ENCODE measurements at places on chromosomes 6 and 20.

DNA sequence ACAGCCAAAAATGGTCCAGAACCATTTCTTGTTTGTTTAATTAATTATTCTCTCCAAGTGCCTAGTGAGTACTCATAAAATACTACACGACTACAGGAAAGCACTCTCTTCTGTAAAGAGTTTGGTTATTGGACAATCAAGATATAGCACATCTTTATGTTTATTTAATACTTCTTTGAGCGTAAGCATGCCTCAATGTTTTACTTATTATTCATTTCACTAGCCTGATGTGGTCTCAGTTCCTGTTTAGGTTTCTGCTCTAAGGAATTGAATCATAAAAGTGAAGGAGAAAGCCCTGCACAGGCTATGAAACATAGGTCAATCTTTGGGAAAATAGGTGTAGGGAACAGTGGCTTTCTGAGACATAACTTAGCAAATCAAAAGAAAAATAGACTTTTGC is 45.9 kb upstream of the AIG1 start:
- DNase-seq: no peak

DNA sequence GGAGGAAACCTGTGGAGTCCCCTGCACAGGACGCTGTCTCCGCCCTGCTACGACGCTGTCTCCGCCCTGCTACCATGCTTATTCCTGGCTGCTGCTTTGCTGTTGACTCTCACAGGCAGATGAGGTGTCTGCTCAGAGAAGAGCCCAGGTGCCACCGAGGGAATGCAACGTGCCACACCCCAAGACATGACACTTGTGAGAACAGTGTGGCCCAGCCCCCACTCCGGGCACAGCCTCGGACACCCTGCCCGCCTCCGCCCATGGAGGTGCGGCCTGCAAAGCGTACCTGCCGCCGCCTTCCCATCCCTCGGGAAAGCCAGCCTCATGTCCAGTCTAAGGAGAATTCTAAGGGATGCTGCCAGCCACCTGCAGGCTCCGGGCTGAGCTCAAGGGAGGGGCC is 15.6 kb upstream of the MRGBP start:
- DNase-seq: no peak

DNA sequence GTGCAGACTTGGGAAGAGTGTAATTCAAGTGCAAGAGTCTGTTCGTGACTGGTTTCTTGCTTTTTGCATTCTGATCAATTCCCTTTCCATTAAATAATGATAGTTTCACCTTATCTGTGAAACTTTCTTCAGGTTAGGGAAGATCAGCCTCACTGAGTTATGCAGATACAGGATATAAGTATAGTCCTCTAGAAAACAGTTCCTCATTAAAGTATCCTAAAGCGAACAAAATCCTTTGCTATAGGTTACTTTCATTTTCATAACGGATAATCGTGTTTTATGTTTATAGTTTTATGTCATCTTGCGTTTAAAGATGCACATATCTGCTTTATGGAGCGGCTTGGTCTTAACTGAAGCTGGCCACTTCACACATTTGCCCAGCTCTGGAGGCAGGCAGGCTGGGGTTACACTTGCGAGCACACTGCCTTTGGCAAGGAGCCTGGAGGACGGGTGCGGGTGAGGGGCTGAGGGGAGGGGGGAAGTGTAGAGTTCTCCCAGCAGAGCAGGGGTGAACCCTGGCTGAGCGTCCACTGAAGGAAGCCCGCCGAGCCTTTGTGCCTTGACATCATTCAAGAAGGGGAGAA is 123.5 kb upstream of the IFNGR1 start:
- DNase-seq: no peak

DNA sequence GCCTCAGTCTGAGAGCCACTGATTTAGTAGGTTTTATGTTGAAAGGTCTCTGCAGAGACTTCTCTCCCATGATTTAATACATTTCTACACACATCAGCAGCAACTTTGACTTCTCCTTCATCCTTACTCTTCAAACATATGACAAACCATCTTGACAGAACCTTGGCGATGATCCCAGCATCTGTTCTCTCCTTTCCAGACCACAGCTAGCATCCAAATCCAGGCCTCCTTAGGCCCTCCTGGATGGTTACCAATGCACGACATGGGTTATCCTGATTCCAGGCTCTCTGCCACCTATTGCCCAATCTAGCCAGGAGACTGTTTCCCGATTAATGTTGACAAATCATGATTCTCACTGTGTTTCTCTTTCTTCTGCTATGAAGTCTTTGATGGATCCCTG is 16.8 kb downstream of the LAMA4 start:
- DNase-seq: no peak

DNA sequence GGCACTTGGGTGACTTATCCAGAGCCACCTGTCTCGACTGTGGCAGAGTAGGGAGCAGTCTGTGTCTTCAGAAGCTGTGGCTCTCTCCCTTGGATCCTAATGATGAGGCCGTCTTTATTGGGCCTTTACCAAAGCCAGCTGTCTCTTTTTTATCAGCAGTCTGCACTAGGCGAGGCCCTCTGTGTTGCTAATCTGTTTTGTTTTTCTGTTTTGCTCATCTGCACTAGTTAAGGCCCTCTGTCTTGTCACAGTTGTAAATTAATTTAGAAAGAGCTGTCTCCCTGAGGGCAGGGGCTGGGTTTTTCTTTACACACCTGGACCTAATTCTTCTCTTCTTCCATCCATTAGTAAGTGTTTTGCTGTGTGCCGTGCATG is 45.0 kb downstream of the CDS2 start:
- DNase-seq: no peak

GRCh38 chr20:54263116-54263690 is 55.3 kb downstream of the PFDN4 start:
- no peak for DNase-seq

DNA sequence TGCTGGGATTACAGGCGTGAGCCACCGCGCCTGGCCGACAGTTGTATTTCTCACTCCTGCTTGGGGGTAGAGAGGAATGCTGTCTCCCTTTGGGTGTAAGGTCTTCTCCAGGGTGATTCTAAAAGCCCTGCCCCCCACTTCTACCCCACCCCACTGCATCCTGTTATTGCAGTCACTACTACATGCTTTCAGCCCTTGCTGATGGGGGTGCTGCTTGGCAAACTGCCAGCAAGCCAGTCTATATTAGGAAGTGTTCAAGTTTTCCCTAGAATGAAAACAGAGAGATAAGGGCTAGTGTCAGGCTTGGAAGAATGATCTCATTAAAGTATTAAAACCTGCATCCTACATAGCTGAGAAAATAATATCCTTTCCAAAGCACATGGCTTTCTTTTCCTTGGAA is 31.3 kb downstream of the TTI1 start:
- DNase-seq: no peak

DNA sequence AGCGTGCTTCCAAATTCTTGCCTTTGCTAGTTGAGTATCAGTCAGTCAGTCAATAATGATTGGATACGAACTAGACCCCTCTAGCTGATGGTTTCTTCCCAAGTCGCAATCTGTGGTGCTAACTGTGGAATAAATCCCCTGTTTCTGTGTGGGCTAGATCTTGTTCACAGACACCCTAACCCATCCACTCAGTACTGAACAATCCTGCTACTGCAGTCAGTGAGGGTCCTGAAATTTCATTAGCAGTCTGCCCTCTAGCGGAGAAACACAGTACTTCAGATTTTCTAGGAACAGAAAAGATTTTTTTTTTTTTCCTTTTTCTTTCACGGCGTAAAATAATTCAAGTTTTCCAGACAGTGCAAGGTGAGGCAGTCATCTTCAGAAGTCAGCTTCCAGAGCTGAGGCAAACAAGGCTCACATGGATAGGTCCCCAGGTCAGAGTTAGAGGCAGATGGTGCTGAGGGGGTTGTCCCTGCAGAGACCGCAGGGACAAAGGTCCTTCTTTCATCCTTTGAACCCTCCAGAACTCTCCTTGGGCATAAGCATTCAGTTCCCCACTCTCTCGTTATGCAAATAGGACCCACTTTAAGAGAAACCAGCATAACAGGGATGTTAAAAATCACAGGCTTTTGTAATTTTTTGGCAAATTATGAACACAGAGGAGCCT is 119.6 kb downstream of the SCML4 start:
- DNase-seq: no peak

- no peak for DNase-seq
Observed at GRCh38 chr6:108654465-108655106, 93.9 kb downstream of the FOXO3 start.

DNA sequence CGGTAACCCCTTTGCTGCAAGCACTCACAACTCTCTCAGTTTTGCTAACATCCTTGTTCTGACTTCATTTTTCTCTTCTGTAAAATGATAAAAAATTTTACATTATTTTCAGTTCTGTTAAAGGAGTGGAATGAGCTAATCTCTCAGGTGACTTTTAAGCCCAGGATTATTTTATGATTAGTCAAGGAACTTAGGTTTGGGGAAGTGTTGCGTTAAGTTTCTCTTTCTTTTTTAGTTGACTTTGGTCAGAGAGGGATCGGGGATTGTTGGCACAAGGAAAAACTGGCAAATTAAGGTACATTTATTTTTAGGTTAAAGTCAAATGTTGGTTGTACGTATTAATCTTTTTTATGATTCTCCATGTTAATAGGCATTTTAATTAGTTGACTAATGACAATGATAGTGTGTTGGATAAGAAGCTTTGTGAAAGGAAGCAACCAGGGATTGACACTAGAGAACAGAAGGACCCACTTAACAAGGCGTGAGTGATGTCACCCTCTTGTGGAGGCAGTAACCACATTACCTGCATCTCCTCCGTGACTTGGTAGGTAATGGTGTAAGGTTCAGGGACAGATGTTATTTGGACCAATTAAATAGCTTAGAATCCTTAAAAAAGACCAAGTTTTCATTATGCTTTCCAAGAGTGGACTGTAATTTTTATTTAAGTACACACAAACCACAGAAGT is 31.6 kb downstream of the CD83 start:
- DNase-seq: no peak

GRCh38 chr6:159695984-159696383 is 2.9 kb upstream of the SOD2 start:
- no peak for DNase-seq

GRCh38 chr6:12555267-12555666 is 161.3 kb upstream of the PHACTR1 start:
- no peak for DNase-seq

DNA sequence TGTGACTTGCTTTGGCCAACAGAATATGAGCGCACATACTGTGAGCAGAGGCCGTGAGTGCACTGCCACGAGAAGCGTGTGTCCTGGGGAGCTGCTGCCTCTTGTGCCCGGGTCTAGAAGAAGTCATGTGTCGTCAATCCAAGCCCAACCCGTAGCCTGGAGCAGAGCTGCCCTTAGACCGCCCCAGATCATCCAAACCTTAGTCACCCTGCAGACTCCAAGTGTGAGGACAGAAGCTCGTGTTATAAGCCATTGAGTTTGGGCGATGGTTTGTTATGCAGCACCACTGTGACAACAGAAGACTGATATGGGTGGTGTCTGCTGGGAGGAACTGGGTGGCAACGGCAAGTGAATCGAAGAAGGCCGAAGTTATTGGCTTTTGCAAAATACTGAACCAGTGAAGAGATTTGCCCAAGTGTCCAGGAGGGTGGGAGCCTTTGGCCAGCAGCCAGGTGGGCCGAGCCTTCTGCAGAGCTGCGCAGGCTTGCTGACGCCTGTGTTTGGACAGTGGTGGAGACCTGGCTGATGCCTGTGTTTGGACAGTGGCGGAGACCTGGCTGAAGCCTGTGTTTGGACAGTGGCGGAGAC is 101.3 kb upstream of the SULF2 start:
- no peak for DNase-seq

- no peak for DNase-seq
Observed at GRCh38 chr6:148657048-148657447, 89.8 kb upstream of the UST start.

- no peak for DNase-seq
Observed at GRCh38 chr6:160742090-160742489, 40.0 kb downstream of the PLG start.

GRCh38 chr20:58651946-58652605 is 993 bp downstream of the STX16 start:
- peak; percentile 48 for DNase-seq

DNA sequence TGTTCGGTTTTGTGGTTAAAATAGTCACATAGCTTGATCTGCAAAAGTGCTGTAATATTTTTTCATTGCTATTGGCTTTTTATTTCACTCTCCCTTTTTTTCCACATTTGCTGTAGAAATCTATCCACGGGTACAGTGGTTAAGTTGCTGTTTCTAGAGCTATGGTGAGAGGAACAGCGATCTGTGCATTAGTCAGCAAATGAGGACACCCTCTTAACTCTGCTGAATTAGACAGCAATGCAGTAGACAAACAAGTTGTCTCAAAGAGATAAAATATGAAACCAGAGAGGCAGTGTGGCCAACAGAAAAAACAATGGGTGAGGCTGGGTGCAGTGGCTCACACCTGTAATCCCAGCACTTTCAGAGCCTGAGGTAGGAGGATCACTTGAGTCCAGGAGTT is 17.6 kb upstream of the SYNJ2 start:
- DNase-seq: no peak

- DNase-seq: no peak
Observed at GRCh38 chr6:62286470-62286843, 432 bp upstream of the KHDRBS2 start.

GRCh38 chr20:45049438-45049837 is 51.5 kb downstream of the KCNS1 start:
- no peak for DNase-seq

DNA sequence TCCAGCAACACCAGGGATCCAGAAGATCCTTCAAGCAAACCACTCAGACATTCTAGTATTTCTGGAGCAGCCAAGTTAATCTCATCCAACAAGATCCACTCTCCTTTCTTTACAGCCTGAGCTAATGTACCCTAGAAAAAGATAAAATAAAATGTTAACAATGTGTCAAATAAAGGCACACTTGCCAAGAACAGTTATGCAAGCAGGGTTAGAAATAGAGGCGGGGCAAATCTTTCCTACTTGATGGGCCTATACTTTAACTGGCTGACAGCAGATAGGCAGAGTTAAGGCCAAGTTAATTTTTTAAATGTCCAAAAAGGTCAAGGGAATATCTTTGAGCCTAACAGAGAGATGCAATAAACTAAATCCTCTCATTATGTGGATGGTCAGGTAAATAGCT is 60.8 kb downstream of the MDN1 start:
- DNase-seq: no peak

DNA sequence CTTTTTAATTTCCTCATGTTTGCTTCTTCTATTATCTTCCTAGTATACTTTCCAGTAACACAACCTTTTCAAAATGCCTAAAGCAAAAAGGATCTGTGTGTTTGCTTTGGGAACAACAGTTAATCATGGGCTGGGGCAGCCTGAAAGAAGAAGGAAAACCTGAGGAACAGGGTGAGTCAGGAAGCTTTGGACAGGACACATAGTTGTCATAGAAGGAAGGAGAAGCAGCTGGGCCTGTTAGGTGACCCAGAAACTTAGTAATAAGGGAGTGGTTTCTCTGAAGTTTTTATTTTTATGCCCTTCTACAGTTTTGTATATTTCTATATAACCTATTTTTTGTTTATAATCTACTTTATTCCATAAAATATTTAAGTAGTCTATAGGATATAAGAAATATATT is 61.4 kb downstream of the CD24 start:
- no peak for DNase-seq

- DNase-seq: no peak
Observed at GRCh38 chr6:132041706-132042105, 90.5 kb upstream of the CCN2 start.

DNA sequence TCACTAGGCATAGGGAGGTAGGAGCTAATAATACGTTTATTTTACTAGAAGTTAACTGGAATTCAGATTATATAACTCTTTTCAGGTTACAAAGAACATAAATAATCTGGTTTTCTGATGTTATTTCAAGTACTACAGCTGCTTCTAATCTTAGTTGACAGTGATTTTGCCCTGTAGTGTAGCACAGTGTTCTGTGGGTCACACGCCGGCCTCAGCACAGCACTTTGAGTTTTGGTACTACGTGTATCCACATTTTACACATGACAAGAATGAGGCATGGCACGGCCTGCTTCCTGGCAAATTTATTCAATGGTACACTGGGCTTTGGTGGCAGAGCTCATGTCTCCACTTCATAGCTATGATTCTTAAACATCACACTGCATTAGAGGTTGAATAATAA is 1.1 kb downstream of the HFE start:
- DNase-seq: no peak
